Esophagus squamous epithelium (tissue), 5 donors: ENCODE measurements at places on chromosomes 2 and 18.

DNA sequence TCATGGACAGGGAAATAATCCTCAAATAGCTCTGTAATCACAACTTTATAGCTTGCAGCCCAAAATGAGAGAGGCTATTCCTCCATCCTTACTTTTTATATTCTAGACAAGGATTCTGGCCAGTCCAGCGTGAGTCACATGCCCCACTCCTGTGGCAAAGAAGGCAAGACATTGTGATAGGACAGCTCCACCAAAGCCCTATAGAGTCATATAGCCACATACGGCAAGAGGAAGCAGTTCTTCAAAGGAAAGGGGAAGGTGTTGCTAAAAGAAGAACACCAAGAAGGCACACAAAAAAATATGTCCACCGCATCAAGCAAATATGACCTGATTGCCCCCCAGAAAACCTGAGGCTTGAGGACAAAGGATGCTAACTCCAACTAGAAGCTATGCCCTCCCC lies 3.4 kb upstream of the GFPT1 start:
- no peak for DNase-seq

DNA sequence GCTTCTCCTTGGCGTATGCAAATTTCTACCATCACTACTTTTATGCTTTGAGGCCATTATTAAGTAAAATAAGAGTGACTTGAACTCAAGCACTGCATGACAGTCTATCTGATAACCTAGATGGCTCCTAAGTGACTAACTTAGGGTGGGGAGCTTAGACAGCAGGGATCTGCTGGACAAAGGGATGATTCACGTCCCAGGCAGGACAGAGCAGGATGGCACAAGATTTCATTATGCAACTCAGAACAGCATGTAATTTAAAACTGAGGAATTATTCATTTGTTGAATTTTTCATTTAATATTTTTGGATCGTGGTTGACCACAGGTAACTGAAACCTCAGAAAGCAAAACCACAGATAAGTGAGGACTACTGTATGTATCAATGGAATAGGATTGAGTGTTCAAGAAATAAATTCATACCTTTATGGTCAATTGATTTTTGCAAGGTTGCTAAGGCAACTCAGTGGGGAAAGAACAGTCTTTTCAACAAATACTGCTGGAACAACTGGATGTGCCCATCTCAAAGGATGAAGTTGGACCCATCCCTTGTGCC lies 115.3 kb downstream of the MBD2 start:
- no peak for DNase-seq

DNA sequence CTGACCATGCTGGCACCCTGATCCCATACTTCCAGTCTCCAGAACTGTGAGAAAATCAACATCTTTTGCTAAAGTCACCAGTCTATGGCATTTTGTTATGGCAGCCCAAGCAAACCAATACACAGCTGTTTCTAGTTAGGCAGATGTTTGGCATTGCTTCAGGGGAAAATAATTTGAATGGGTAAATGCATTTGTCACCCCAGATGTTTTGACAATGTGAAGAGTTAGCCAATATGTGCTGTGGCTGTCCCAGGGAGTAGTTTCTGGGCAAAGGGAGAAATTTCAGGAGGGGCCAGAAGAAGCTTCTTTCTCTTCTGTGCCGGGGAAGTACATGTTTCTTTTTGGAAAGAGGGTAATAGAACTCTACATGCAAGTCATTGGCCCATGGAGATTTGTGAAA lies 619.0 kb downstream of the SLC4A3 start:
- no peak for DNase-seq

GRCh38 chr2:46701152-46701551 lies 214.5 kb downstream of the MCFD2 start:
- DNase-seq, result no peak
